Stimulated activated CD8-positive, alpha-beta memory T cell treated with anti-CD3 and anti-CD28 coated beads, Interleukin-7, amount 100 ng/mL, for 24 hours (primary cell): ENCODE measurements at places on chromosomes 7 and 10.

DNA sequence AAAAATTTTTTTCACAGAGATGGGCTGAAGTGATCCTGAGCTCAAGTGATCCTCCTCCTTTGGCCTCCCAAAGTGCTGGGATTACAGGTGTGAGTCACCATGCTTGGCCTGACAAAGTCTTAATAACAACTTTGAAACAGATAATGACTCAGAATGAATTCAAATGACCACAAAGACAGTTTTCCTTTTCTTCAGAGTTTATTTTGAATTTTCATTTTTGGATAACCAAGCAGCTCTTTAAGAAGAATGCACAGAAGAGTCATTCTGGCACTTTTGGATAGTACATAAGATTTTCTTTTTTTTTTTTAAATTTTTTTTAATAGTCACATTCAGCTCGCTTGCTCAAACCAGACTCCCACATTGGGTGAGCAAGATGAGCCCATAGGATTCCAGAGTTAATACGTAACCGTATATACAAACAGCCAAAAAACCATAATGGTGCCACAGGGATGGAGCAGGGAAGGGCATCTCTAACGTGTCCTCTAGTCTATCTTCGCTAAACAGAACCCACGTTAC lies 43.0 kb upstream of the NMT2 start:
- DNase-seq, result no peak

DNA sequence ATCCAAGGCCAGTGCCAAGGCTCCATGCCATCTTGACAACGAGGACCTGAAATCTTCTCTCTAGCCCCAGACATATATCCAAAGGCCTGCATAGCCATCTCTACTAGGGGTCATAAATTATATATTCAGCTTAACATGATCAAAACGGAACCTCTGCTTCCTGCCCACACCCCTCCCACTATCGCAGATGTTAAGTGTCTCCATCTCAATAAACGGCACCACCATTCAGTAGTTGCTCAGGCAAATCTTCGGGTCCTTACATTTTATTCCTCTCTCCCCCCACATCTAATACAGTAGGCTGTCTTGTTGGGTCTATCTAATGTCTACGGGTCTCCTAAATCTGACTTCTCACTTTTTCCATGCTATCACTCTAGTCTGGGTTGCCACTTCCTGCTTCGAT lies 201.1 kb upstream of the PLXNA4 start:
- DNase-seq, result no peak

DNA sequence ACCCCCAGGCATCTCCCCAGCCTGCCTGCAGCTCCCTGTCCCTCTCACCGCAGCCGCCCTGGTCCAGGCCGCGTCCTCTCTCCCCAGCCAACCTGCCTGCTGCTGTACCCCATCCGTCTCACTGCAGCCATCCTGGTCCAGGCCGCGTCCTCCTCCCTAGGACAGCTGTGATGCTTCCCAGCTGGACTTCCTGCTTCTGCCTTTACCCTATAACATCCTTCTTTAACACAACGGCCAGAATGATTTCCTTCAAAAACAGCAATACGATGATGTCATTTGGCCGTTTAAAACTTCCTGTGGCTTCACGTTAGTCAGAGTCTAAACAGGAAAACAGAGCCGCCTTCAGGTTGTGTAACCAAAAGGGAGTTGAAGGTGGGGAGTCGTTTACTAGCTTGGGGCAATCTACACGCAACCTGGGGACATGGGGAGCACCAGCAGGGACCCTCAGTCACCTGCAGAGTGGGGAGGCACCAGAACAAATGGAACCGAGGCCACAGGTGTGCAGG lies 32.2 kb upstream of the ZFAND2A start:
- no peak for DNase-seq

DNA sequence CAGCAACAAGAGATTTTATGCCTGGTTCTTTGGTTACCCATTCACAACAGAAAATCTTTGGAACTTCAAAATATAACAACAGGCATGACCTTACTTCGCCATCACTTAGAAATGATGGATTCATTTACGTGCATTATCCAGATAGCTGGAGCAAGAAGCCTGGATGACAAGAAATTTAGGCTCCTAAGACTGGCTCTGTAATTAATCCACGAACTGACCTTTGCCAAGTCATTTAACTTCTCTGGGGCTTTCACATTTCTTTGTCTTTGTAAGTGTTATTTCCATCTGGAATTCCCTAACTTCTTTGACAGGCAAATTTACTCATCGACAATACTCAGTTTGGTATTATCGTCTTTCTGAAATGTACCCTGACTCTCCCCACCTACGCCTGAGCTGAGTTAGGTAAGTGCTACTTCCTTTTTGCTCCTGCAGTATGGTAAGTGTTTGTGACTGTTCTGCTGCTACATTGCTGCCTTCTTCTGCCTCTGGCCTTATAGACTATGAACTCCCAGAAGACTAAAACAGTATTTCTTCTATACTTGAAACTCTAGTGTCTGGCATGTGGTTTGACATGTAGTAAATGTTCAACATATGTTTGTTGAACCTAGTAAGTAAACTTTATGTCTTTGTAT lies 5.5 kb upstream of the MDFIC start:
- no peak for DNase-seq
